ENCODE measurements at places on chromosomes 1 and 21.

DNA sequence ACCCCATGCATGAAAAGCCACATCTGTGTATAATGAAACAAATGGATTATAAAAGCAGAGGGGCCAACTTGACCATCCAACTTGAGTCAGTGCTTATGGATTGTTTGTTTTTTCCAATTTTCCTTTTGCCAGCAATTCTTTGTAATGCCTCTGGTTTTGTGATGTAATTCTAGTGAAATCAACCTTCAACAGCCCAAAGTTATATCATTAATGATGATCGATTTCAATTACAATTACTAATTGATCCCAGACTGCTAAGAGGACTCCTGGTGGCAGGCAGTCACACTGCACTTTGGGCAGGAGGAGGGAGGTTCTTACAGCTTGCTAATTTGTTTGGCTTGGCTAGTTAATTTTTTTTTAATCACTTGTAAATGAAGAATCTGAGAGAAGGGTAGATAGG, 552.3 kb downstream of the NUF2 start:
- no peak for DNase-seq

DNA sequence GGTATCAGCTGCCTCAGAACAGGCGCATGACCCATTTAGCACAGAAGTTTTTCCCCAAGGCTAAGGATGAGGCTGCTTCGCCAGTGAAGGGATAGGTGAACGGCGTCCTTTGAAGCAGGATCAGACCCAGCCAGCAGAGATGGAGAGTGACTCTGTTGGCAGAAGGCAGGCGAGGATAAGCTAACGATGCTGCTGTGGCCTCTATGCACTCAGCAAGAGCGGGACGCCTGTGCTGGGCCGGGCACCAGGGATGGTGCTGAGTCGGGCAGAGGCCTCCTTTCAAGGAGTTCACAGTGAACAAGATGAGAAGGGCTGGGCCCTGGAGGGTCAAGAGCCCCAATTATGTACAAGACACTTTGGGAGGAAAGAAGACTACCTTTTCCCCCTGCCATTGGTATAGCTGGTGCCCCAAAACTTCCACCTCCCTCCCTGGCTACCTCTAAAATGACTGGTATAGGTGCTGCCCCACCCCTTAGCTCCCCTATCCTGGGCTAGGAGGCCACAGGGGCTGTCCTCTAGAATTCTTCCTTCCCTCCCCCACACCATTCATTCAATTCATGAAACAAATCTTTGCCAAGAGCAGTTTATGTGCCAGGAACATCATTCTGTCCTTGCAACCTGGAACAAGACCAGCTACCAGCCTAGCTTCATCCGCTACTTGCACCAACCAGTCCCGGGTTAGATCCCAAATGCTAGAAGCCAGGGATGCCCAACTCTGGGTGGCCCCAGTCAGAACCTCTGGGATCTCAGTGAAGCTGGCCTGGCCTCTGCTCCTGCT, 7.5 kb downstream of the XKR8 start:
- DNase-seq = no peak

DNA sequence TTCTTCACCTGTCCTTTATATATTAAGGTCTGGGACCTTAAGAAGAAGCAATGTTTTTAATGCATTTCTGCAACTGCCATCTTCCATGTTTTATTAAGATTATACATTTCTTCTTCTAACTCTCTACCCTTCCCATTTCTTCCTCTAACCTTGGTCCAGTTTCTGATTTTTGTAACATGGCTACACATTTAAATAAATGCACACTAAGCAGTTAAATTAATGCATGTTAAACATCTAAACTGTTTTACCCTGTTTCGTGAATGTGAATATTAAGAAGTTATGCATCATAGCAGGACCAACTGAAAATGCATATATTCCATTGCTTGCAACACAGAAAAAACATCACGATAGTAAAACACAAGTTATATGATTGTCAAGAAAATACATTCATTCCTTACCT, 3.7 kb downstream of the BRINP3 start:
- DNase-seq = no peak

DNA sequence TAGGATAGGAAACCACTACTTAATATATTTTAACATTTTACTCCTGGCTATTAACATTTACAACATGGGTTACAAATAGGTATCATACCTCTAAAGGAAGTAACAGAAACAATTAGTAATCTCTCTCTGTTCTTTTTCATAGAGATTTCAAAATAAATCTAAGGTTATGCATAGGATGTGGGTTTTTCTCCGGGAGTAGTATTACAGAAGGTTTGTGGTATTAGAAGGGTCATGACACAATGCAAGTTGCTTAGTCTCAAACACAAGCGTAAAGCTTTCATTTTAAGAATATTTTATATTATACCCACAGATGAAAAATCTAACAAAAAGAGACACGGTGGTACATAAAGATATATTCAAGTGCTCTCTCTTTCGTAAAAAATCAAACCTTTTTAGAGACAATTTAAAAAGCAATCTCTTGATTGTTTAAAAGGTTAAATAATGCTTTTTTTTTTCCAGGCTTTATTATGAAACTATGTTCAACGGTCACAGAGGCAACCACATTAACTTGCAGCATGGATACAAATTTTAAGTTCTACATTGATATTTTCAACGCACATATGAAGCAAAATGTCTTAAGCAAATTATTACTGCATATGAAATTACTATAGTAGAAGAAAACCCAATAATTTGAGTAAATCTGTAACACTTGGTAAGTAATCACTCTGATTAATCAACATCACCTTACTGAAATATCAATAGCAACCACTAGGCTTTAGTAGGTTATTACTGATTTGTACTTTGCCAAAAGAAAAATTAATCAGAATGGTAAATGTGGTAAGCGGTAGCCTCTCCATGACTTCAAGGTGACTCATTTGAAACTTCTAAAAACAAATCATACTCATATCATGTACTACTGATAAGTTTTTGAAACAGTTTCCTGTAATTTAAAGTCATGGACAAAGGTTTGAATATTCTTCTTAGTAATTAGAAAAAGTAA, 97.4 kb upstream of the GFI1 start:
- DNase-seq = no peak

- no peak for DNase-seq
These were observed 77.8 kb upstream of the PRMT6 start for GRCh38 chr1:106978477-106979322.

Measured in right kidney (tissue), 9 donors.